ENCODE measurements at places on chromosomes 13 and 19. TPM values are rescaled to one million over a fixed set of nuclear protein-coding genes. Genes with fewer than 3 reads are reported as not detected.

ZNF20 gene
- 8.6 TPM for total RNA-seq

MCEMP1 gene
- not detected for total RNA-seq

GRCh38 chr13:79779761-79780160 lies 298.8 kb downstream of the NDFIP2 start:
- no peaks in the 10 kb centered on the region for H3K4me1 ChIP-seq
- H3K27me3 ChIP-seq, result no peaks in the 10 kb centered on the region
- no peak overlapping the region for H3K27ac ChIP-seq
- no peaks in the 10 kb centered on the region for H3K36me3 ChIP-seq
- peak; percentile 53 for DNase-seq

GRCh38 chr19:35365303-35365702 lies 5.6 kb upstream of the GPR42 start:
- no peaks in the 10 kb centered on the region for H3K4me1 ChIP-seq
- no peaks in the 10 kb centered on the region for H3K27me3 ChIP-seq
- no peak for DNase-seq
- no peaks in the 10 kb centered on the region for H3K36me3 ChIP-seq

DNA sequence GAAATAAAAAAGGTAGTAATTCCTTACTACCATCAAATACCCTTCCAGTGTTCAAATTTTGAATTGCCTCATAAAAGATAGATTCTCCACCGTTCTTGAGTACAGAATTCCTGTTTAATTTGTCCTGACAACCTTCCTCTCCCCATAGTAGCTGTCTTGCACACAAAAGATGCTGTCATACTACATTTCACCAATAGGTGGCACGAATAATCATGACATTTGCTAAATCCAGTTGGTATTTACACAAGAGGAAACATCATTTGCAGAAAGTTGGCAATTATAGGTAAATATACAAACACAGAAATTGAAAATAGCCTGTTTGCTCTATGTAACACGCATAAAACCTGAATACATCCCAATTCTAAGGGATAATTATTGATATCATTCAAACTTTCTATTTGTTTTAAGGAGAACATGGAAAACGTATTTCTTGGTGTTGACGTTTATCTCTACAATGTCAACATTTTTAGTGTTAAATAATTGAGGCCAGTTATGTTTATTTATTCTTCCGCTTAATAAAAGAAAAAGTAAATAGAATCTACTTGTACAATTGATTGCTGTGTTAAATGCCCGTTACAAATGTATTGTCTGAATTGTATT lies 58.3 kb upstream of the CLDN10 start:
- no peak overlapping the region for H3K4me3 ChIP-seq
- no peaks in the 10 kb centered on the region for H3K4me1 ChIP-seq
- no peak for DNase-seq
- no peak overlapping the region for H3K27ac ChIP-seq

CPT1C gene
- 5.6 TPM for total RNA-seq

GRCh38 chr13:97179501-97179900 lies 42.6 kb upstream of the MBNL2 start:
- no peak overlapping the region for H3K4me3 ChIP-seq
- no peak for DNase-seq
- H3K36me3 ChIP-seq, result no peaks in the 10 kb centered on the region
- no peaks in the 10 kb centered on the region for H3K27me3 ChIP-seq
- no peak overlapping the region for H3K27ac ChIP-seq

GRCh38 chr13:84821261-84821660 lies 939.0 kb upstream of the SLITRK1 start:
- no peak for DNase-seq
- no peaks in the 10 kb centered on the region for H3K27me3 ChIP-seq
- H3K27ac ChIP-seq, result no peak overlapping the region
- H3K4me3 ChIP-seq, result no peak overlapping the region

PSENEN gene
- total RNA-seq, result 8.3 TPM

HSPB6 gene
- 9.3 TPM for total RNA-seq

ACER1 gene
- total RNA-seq, result not detected

- H3K27ac ChIP-seq, result no peak overlapping the region
- DNase-seq, result no peak
- no peaks in the 10 kb centered on the region for H3K36me3 ChIP-seq
- no peaks in the 10 kb centered on the region for H3K27me3 ChIP-seq
- H3K4me1 ChIP-seq, result no peaks in the 10 kb centered on the region
Measured at GRCh38 chr19:37583340-37583739, 11.3 kb downstream of the ZNF571 start.

DNA sequence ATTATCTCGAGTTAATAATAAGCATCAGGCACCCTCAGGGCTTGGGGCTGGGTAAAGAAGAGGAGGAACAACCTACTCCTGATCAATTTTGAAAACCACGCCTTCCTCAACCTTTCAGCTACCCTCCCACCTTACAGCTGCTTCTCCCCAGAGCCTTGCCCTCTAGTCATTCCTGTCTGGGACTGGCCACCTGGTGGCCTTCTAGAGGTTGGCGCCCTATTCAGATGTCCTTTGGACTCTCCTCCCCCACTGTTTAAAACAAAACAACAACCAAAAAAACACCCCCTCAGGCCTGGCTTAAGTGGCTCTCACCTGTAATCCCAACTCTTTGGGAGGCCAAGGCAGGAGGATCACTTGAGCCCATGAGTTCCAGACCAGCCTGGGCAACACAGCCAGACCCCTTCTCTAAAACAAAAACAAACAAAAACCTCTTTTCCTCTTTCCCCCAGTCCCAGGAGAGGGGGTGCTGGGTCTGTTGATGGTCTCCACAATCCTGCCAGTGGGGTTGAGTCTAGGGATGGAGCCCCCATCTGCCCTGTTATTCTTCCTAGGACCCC lies 62.3 kb downstream of the CCDC70 start:
- H3K27me3 ChIP-seq, result no peaks in the 10 kb centered on the region
- DNase-seq, result no peak
- H3K4me1 ChIP-seq, result no peaks in the 10 kb centered on the region
- H3K4me3 ChIP-seq, result no peak overlapping the region

GRCh38 chr19:33784432-33784831 lies 12.2 kb upstream of the KCTD15 start:
- H3K4me3 ChIP-seq, result no peak overlapping the region
- DNase-seq, result no peak
- no peaks in the 10 kb centered on the region for H3K27me3 ChIP-seq
- H3K27ac ChIP-seq, result no peak overlapping the region

DNA sequence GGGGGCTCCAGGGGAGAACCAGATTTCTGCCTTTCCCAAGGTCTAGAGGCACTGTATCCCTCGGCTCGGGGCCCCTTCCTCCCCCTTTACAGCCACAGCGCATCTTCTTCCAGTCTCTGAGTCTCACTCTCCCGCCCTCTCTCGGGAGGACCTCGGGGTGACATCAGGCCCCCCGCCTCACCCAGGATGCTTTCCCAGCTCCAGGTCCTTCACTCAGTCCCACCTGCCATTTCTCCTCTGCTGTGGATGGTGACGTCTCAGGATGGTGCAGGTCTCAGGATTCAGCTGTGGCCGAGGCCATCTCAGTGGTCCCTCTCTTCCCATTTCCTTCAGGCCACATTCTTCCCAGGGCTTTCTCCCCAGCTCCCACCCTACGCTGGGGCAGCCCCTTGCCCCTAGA lies 13.6 kb upstream of the KDM4B start:
- no peak overlapping the region for H3K27ac ChIP-seq
- no peaks in the 10 kb centered on the region for H3K36me3 ChIP-seq
- H3K27me3 ChIP-seq, result no peaks in the 10 kb centered on the region
- H3K4me3 ChIP-seq, result no peak overlapping the region
- H3K4me1 ChIP-seq, result no peaks in the 10 kb centered on the region
- no peak for DNase-seq

GRCh38 chr19:20422216-20423205 lies 143.1 kb downstream of the ZNF737 start:
- no peaks in the 10 kb centered on the region for H3K27me3 ChIP-seq
- peak overlapping the region; percentile 44 for H3K4me3 ChIP-seq
- no peaks in the 10 kb centered on the region for H3K4me1 ChIP-seq
- DNase-seq, result no peak
- H3K27ac ChIP-seq, result no peak overlapping the region

DNA sequence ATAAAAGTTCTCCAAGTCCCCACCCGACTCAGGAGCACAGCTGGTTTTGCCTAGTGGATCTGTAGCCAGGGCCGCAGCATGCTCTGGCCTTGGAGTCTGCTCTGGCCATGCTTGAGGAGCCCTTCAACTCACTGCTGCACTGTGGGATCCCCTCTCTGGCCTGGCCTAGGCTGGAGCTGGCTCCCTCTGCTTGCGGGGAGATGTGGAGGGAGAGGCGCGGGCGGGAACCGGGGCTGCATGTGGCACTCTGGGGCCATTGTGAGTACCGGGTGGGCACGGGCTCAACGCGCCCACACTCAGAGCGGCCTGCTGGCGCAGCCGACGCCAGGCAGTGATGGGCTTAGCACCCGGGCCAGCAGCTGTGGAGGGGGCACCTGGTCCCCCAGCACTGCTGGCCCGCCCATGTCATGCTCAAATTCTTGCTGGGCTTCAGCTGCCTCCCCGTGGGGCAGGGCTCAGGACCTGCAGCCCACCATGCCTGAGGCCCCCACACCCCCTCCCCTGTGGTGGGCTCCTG lies 57.0 kb upstream of the ATP12A start:
- no peak overlapping the region for H3K27ac ChIP-seq
- peaks cover 7% of the 10 kb centered on the region for H3K4me1 ChIP-seq
- H3K4me3 ChIP-seq, result no peak overlapping the region
- no peaks in the 10 kb centered on the region for H3K36me3 ChIP-seq
- DNase-seq, result no peak

GRCh38 chr19:20078581-20079031 lies 806 bp downstream of the ZNF90 start:
- no peaks in the 10 kb centered on the region for H3K4me1 ChIP-seq
- no peaks in the 10 kb centered on the region for H3K36me3 ChIP-seq
- H3K27me3 ChIP-seq, result no peaks in the 10 kb centered on the region
- no peak for DNase-seq

DNA sequence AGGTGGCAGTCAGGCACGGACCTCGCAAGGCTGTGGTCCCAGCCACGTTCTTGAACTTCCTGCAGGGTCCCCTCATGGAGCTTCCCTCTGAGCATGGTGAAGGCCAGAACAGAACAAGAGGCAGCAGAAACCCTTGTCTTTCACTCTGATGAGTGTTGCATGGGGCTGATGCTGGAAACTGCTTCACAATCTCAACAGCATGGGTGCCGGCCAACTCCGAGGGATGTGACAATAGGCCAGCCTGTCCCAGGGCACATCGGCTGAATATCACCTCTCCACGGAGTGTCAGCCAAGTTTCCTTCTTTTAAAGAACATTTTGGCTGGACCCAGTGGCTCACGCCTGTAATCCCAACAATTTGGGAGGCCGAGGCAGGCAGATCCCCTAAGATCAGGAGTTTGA lies 173.9 kb downstream of the FOXO1 start:
- H3K27ac ChIP-seq, result no peak overlapping the region
- DNase-seq, result no peak
- H3K4me3 ChIP-seq, result no peak overlapping the region
- no peaks in the 10 kb centered on the region for H3K4me1 ChIP-seq
- H3K27me3 ChIP-seq, result no peaks in the 10 kb centered on the region

DNA sequence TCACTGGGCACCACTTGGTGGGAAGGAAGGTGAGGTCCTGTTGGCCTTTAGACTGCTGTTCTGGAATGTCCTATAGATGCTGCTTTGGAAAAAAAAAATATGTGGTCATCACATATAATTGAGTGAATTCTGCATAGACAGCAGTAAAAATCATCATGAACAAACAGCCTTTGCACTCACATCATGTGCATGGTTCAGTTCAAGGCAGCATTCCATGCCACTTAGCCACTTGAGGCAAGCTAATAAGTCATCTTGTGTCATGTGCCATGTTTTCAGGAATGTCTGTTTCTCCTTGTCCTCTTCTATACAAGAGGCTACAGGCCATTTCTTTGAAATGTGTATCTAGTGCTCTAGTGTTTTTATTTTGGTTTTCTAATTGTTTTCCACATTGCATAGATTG lies 43.9 kb upstream of the TSC22D1 start:
- no peaks in the 10 kb centered on the region for H3K27me3 ChIP-seq
- no peak overlapping the region for H3K27ac ChIP-seq
- no peaks in the 10 kb centered on the region for H3K4me1 ChIP-seq

DNA sequence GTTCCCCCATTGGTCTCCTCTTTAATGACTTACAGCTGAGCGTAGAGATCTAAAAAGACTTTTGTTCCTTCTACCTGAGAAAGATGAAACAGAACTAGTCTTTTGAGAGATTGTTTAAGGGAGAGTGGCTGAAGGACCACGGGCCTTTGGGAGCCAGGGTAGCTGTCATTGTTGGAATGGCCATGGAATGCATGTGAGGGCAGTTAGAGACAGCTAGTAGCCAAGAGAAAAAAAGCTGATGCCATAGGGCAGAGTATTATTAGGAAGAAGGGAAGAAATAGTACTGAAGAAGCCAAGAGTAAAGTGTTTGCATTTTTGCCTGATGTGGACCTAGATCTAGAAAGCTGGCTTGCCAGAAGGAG lies 5.6 kb downstream of the ZNF507 start:
- no peaks in the 10 kb centered on the region for H3K36me3 ChIP-seq
- H3K27me3 ChIP-seq, result no peaks in the 10 kb centered on the region
- peaks cover 42% of the 10 kb centered on the region for H3K4me1 ChIP-seq
- H3K4me3 ChIP-seq, result no peak overlapping the region
- DNase-seq, result no peak
- peak overlapping the region; percentile 73 for H3K27ac ChIP-seq

GRCh38 chr19:50759886-50760285 lies 10.4 kb upstream of the GPR32 start:
- no peak for DNase-seq
- no peak overlapping the region for H3K4me3 ChIP-seq
- H3K36me3 ChIP-seq, result no peaks in the 10 kb centered on the region
- H3K27me3 ChIP-seq, result no peaks in the 10 kb centered on the region
- H3K4me1 ChIP-seq, result no peaks in the 10 kb centered on the region

- no peaks in the 10 kb centered on the region for H3K27me3 ChIP-seq
- no peak overlapping the region for H3K27ac ChIP-seq
- H3K4me1 ChIP-seq, result no peaks in the 10 kb centered on the region
- H3K36me3 ChIP-seq, result no peaks in the 10 kb centered on the region
- DNase-seq, result no peak
- H3K4me3 ChIP-seq, result no peak overlapping the region
Measured at GRCh38 chr13:106517109-106517847, 18.2 kb downstream of the EFNB2 start.

GRCh38 chr13:93001866-93002461 lies 224.6 kb upstream of the GPC6 start:
- DNase-seq, result no peak
- H3K27ac ChIP-seq, result no peak overlapping the region
- H3K36me3 ChIP-seq, result no peaks in the 10 kb centered on the region
- no peak overlapping the region for H3K4me3 ChIP-seq
- no peaks in the 10 kb centered on the region for H3K4me1 ChIP-seq

GRCh38 chr19:53649746-53650593 lies 18.2 kb downstream of the DPRX start:
- no peaks in the 10 kb centered on the region for H3K27me3 ChIP-seq
- H3K4me1 ChIP-seq, result no peaks in the 10 kb centered on the region
- no peak overlapping the region for H3K27ac ChIP-seq
- DNase-seq, result no peak
- H3K4me3 ChIP-seq, result no peak overlapping the region

- H3K4me1 ChIP-seq, result no peaks in the 10 kb centered on the region
- no peak overlapping the region for H3K27ac ChIP-seq
- H3K36me3 ChIP-seq, result no peaks in the 10 kb centered on the region
- no peak for DNase-seq
Measured at GRCh38 chr13:32849369-32849768, 166.9 kb upstream of the KL start.

GRCh38 chr13:24931450-24932251 lies 164.3 kb upstream of the PABPC3 start:
- no peak overlapping the region for H3K27ac ChIP-seq
- H3K4me3 ChIP-seq, result no peak overlapping the region
- H3K4me1 ChIP-seq, result no peaks in the 10 kb centered on the region
- no peak for DNase-seq
- no peaks in the 10 kb centered on the region for H3K36me3 ChIP-seq
